ENCODE measurements at places on chromosomes 1 and 21.

- DNase-seq = no peak
Measured at GRCh38 chr1:178451529-178451928, 45.2 kb downstream of the CLEC20A start.

- no peak for DNase-seq
Measured at GRCh38 chr1:91885213-91885715, 687 bp downstream of the TGFBR3 start.

DNA sequence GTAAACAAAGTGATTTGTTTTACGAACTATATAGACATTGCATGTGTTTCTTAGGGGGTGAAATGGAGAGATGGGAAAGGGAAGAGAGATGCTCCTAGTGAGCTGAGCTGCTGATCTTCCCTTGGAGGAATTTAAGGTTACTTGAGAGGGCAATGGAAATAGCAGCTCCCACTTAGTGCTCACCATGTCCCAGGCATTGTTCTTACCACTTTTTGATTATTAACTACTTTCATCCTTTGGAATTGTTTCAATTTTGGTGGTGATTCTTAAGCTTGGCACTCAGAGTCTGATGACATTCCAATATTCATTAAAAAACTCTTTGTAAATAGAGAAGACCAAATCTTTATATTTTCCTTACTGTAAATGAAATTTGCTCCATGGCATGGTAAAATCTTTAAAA lies 124.9 kb downstream of the ITSN1 start:
- no peak for DNase-seq

- DNase-seq = no peak
Measured at GRCh38 chr21:44865561-44866280, 7.8 kb downstream of the PTTG1IP start.

DNA sequence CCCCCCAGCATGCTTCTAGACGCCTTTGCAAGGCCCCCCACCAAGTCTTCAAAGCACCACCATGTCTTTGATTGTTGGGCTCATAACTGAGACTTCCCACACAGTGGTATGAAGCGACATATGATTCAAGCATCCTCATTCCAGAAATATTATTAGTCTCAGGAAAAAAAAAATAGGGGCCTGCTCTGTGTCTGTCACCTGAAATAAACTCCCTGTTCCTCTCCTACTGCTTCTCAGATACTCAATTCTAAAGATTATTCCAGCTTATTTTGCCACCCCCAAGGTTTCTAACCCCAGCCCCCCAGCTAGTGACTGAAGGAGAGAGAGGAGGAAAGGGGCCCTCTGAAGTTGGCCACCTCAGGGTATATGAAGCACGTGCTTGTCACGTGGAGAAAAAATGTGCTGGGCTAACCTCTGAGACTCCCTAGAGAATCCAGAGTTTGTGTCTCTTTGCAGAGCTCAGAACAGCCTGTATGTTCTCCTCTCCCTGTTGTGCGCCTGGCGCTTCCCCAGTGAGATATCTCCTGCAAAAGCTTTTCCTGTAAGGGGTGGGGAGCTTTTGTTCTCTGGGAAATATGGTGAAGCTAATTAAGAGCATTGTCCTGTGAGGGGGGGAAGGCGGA lies 35.9 kb upstream of the RASAL2 start:
- no peak for DNase-seq

GRCh38 chr1:243253926-243254232 lies 1.2 kb downstream of the CEP170 start:
- DNase-seq = no peak

GRCh38 chr21:33401630-33401992 lies 1.6 kb upstream of the IFNGR2 start:
- DNase-seq = no peak

DNA sequence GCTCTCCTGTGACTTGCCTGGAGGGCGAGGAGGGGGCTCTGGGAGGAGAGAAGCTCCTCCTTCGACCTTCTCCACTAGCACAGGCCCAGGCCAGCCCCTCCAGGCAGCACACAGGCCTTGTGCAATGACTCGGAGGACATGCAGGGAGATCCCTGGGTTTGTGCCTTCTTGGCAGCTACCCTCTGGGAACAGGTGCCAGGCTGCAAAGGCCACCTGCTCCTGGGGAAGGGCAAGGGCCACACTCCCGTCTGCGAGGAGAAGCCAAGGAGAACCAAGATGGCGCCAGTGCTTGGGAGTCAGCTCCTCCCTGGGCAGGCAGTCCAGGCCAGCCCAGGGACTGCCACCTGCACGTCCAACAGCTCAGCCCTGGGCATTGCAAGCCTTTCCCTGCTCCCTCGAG lies 15.3 kb downstream of the CASZ1 start:
- no peak for DNase-seq

- DNase-seq = no peak
Measured at GRCh38 chr1:93354749-93355148, 9.0 kb downstream of the DR1 start.

- no peak for DNase-seq
Measured at GRCh38 chr1:33548721-33549120, 76.3 kb downstream of the ZSCAN20 start.

GRCh38 chr1:55827350-55827749 lies 612.2 kb upstream of the USP24 start:
- no peak for DNase-seq

DNA sequence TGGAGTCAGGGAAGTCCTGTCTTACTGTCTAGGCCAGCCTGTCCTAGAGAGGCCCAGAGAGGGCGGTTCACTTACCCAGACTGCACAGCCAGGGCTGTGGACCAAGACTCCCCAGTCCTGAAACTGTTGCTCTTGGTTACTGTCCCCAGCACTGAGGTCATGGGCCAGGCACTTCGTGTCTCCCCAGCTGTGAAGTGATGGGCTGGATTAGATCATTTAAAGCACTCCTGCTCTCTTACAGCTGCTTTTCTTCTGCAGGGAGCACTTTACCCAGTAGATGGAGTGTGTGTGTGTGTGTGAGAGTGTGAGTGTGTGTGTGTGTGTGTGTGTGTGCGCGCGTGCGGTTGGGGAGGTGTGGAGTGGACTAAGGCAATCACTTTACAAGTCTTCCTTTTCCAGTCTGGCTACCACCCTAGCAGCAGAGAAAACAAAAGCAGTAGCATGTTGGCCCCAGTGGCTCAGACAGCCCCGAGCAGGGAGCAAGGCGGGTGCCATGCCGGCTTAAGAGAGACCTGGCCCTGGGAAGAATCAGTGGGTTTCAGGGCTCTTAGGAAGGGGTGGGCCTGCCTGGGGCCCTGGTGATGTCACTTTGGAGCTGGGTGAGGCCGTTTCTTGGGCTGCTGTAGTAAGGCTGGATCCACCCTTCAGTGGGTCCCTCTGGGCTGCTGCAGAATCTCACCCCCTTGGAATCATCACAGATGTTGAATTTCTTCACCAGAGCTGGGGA lies 2.4 kb downstream of the SPSB1 start:
- no peak for DNase-seq

DNA sequence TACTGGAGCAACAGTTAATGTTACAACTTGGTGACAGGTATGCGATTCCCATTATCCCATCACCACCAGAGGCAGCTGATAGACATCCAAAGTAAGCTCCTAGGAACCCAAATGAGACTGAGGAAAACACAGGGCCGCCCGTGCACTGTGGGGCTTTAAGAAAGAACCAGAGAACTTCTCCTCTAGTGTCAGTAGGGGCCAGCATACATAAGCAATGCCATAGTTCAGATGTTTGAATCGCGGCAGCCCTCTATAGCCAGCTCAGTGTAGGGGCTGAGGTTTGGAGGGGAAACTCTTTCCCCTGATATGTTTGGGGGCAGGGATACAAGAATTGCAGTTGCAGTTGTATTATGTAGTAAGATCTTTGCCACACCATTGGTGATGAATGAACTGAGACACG lies 593.3 kb upstream of the NCAM2 start:
- DNase-seq = no peak

- no peak for DNase-seq
Measured at GRCh38 chr1:19220991-19221390, 10.9 kb upstream of the UBR4 start.

DNA sequence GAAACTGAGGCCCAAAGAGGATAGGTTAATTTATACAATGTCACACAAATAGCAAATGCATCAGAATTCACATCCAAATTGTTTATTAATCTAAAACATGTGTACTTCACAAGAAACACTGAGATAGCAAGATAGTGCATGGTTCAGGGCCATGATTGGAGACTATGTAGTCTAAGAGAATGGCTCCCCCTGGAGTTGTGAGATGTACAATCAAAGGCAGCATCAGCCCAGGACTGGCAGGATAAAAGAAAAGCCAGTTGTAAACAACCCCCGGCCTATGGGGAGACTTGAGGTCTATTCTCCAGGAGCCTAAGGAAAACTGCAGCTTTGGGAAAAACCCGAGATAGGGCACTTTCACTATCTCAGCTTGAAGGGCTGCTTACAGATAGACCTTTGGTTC lies 511.0 kb downstream of the OMA1 start:
- no peak for DNase-seq

GRCh38 chr1:105172788-105173187 lies 1423.1 kb downstream of the AMY1C start:
- DNase-seq = no peak

DNA sequence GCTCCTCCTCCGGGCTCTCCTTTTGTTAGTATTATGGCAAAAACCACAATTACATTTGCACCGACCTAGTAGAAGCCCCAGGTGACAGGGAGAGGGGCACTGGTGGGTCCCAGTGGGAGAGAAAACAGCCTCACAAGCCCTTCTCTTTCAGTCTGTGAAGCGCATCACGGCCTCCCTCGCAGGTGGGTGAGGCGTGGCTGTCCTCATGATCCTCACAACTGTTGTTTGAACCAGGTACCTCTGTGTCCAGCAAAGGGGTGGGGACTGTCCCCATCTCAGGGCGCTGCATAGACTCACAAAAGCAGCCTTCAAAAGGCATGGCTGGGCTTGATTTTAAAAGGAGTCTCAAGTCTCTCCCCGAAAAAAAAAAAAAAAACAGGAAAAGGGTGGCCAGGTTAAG lies 7.9 kb upstream of the C2CD2 start:
- no peak for DNase-seq

- DNase-seq = peak; percentile 11
Measured at GRCh38 chr1:28737307-28738132, 780 bp downstream of the YTHDF2 start.

- no peak for DNase-seq
Measured at GRCh38 chr1:174954671-174955669, 44.8 kb upstream of the CACYBP start.

- no peak for DNase-seq
Measured at GRCh38 chr1:167627615-167627864, 2.5 kb upstream of the RCSD1 start.

DNA sequence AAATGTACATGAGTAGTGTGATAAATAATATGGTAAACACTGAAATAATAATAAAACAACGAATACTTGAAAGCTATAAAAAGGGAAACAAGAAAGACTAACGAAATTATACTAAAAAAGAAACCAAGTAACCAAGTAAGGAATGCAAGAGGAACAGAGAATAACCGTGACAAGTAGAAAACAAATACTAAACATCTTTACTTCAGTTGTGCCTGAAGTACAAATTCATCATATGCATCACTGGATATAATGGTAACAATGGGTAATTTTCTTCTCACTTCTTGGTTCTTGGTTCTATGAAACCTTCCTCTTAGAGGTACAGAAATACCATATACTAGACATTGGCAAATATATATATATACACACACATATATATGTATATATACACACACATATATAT lies 1093.6 kb upstream of the B3GALT2 start:
- DNase-seq = no peak

GRCh38 chr1:224189561-224189960 lies 6.5 kb downstream of the DEGS1 start:
- DNase-seq = no peak

- DNase-seq = no peak
Measured at GRCh38 chr1:69847670-69848069, 279.9 kb downstream of the LRRC7 start.

DNA sequence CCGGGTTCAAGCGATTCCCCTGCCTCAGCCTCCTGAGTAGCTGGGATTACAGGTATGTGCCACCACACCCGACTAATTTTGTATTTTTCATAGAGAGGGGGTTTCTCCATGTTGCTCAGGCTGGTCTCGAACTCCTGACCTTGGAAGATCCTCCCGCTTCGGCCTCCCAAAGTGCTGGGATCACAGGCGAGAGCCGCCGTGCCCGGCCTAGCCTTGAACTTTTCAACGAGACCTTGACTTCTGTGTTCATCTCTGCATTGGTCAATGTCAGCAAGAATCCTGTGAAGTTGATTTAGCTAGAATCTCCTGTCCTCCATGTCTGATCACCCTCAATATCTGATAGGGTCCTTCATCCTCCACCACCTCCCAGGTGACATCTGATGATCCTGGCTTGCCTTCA lies 11.4 kb upstream of the CNR2 start:
- no peak for DNase-seq

- DNase-seq = no peak
Measured at GRCh38 chr1:42150651-42151050, 2.6 kb upstream of the GUCA2B start.

GRCh38 chr1:180236698-180237509 lies 6.8 kb downstream of the LHX4 start:
- no peak for DNase-seq

DNA sequence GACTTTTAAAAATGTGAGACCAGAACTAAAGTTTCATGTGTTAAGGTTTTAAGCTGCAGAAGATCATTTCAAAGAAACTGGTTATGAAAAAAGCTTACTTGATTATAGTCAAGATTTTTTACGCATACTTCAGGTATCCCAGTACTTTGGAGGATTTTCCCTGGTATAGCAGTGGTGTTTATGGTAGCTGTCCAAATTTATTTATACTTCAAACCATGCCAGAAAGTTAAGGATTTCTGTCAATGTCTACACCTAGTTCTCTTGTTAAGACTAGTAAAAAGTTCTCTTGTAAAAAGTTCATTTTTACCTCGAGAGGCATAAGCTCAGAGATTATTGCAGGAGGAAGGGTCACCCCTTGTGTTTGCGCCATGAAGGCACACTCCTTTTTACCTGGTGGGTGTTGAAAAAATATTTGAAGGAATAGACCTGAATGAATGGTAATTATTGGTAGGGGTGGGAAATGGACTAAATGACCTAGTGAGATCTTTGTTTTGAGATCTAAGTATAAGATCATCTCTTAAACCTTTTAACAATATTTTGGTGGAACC lies 2.8 kb downstream of the DYRK1A start:
- DNase-seq = no peak

- DNase-seq = no peak
Measured at GRCh38 chr1:245216366-245217115, 61.8 kb downstream of the KIF26B start.

GRCh38 chr1:230272557-230272956 lies 153.6 kb downstream of the PGBD5 start:
- no peak for DNase-seq

- no peak for DNase-seq
Measured at GRCh38 chr1:19169642-19170041, 40.4 kb downstream of the UBR4 start.

DNA sequence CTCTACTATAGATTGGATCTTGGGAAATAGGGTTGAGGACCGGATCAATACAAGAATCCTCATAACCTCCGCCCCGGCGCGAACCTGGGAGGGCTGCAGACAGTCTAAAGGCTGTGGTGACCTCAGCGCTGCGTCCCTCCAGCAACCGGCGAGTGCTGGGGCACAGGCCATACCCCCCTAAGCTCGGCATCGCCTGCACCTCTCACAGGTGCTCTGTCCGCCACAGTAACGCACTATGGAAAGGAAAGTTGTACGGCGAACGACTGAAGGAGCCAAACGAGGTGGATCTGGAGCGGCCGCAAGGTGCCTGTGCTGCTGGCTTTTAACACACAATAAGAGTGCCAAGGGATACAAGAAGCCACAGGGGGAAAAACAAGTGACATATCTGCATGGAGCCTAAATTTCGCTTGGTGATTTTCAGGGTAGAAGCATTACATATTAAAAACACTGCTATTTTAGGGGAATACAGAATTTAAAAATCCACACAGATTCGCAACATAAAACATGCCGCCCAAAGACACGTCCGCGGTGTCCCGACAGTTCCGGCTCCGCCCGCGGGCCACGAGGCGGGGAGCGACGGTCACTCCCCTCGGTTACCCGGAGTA lies 1.4 kb upstream of the RBM15 start:
- DNase-seq = no peak
